ENCODE measurements at places on chromosomes 3 and 15.

DNA sequence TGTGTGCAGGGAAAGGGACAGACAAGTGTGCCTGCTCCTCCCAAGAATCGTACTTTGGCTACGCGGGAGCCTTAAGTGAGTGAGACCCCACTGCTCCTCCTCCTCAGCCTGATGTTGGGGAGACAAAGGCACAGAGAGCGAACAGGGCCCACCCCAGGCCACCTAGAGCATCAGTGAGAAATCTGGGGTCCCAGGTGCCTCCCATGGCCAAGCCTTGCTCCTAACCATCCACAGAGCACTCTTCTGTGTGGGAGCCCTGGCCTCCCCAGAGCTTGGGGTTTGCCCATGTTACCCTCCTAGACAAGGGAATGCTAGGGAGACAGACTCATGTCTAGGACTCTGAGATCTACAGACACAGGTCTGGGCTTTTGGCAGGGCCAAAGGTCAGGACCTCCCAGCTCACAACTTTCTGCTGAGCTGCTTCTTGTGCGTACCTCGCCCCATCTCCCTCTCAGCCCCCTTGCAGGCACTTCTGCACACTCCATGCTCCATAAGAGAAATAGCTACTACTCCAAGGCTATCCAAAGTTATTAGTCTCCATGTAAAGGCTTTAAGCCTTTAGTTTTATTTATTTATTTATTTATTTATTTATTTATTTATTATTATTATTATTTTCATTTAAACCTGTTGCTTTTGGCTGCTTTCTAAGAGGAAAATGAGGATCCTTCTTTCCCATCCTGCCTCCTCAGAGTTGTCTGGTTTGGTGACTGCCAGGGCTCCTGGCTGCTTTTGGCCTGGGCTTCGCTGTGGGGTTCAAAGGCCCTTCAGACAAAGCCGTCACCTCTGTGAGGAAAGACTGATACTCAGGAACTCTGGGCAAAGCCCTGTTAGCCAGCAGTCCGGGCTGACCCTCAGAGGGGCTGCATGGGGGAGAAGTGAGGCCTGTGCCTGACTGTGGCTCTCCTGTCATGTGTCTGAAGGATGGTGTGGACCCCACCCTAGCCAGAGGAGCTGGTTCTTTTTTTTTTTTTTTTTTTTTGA, 32.8 kb upstream of the TOPBP1 start:
- no peak for DNase-seq

DNA sequence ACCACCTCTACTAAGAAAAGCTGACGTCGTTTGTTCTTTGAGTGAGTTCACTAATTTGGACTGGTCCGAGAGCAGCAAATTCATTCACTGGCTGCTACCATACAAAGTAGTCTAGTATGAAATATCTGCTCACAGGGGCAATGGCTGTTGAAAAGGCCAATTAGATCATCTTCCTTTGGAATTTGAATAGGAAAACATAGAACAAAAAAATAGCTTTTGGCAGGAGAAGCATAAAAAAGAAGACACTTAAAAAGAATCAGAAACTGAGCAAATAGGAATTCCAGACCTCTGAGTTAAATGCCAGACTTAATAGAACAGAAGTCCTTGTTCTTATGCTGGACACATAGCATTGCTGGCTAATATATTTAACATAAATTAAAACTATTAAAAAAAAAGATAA, 159.3 kb downstream of the IL1RAP start:
- DNase-seq, result peak; percentile 46

GRCh38 chr3:122770521-122771202, 23.0 kb downstream of the HSPBAP1 start:
- no peak for DNase-seq

DNA sequence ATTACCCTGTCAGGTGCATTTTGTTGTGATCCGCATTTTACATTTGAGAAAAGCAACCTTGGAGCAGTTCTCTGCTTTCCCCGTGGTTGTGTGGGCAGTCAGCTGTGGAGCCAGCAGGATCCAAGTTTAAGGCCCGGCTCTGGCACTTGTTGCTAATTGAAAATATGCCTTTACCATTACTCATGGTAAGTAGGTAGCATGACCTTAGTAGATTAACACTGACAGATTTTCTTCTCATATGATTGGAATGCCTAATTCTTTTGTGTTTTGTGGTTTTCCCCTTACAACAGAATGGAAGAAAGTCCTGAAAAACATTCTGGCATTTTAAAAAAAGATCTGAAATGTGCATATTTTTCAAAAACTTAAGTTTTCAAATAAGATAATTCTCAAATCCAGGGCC, 246.5 kb upstream of the LRRN1 start:
- DNase-seq, result no peak

DNA sequence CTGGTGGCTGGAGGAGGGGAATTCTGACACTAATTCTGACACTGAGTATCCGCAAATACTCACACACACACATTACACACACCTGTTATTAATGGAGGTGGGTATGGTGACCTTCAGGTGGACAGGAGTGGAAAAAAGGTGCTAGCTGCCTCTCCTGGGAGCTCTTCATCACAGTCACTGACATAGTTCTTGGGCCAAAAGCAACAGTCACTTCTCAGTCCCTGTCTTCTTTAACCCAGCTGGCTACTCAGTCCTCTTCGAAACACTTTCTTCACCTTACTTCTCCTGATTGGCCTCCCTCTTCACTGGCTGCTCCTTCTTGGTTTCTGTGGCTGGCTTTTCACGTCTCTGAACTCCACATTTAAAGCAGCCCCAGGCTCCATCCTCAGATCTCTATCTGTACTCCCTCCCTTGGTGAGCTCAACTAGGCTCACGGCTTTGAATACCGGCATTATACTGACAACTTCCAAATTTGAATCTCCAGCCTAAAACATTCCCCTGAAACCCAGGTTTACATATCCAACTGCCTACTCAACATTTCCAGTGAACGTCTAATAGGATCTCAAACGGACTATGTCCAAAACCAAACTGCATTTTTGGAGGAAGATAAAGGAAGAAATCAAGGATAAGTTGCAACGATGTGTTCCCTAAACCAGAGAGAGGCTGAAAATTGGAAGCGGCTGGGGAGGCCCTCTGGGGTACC, 53.2 kb upstream of the HEG1 start:
- DNase-seq, result no peak

GRCh38 chr3:141305436-141305835, 62.9 kb upstream of the ZBTB38 start:
- peak; percentile 25 for DNase-seq

GRCh38 chr3:161915418-161915750, 418.8 kb downstream of the OTOL1 start:
- no peak for DNase-seq

All from GM03348 (cell line).